ENCODE measurements at places on chromosomes 5 and 9.

- DNase-seq, result no peak
Measured at GRCh38 chr5:86155796-86156195, 461.9 kb upstream of the COX7C start.

GRCh38 chr9:129068990-129069861, 11.7 kb upstream of the DOLPP1 start:
- DNase-seq, result no peak

- no peak for DNase-seq
Measured at GRCh38 chr5:96932026-96932425, 3.9 kb upstream of the LNPEP start.

DNA sequence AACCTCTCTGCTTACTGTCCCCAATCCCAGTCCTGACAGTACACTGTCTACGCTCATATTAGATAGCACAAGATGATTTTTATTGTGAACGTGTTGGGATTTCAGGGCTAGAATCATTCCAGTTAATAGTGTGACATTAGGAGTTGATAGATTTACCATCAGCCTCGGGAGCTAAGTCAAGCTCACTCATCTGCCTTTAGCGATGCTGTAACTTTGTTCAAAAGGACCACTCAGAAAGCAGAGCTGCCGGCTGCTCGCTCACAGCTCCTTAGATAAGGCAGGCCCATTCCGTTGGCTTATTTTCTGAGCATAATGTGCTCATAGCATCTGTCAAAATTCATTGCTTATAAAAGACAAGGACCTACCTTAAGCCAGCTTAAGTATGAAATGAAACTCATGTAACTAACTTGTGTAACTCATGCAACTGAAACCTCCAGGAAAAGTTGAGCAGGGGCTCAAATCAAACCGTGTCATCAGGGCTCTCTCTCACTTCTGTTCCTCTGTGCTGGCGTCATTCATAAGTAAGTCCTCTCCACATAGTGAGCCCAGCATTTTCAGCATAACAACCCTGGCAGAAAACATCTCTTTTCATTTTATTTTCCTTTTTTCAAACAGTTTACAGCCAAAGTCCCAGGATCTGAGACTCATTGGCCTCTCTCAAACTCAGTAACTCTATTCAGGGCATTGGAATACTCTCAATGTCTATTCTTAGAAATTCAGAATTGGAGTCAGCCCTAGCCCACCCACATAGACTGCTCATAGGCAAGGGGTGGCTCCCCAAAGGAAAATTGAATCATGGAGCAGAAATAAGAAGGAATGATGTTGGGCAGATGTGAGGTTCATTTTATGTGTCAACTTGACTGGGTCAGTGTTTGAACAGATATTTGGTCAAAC, 208.8 kb downstream of the MAN2A1 start:
- DNase-seq, result no peak

- no peak for DNase-seq
Measured at GRCh38 chr5:157920828-157921170, 61.9 kb upstream of the CLINT1 start.

DNA sequence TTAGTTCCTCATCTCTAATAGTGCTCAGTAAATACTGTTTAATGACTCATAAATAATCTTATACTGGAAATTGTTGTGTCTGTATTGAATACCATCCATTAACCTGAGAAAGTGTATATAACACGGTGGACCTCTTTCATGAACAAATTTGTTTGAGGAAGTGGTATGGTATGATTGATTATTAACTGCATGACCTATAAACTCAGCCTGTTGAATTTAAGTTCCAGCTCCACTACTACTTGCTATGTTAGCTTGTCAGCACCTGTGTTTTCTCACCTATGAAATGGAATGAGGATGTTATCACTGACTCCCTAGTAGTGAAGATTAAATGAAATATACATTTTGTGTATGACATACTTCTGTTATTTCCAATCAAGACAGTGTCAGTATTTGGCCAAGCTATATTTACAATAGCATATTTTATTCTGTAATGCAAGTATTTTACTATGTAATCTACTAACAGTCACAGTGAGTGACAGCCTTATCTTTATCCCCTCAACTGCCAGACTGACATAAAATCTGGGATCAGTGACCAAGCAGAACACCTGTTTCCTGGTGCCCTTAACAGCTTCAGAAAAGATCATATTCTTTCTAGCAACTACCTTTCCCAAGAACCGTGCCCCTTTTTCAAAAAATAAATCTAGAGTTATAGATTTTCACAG, 77.3 kb upstream of the ITGA1 start:
- no peak for DNase-seq

DNA sequence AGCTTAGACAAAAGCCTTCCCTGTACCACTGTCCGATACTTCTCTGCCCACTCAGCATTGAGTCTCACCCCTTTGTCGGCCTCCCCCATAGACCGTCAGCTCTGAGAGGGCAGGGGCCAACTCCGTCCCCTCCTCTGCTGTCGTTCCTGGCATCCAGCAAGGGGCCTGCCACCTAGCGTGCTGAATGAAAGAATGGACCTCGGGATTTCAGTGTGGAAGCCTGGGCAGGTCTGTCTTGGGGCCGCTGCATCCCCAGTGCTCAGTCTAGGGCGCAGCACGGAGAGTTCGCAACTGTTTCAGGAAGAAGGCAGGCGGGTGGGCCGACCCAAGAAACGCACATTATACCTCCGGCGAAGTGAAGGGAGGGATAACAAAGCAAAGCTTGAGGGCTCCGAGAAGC, 1.5 kb upstream of the TOR1B start:
- no peak for DNase-seq

DNA sequence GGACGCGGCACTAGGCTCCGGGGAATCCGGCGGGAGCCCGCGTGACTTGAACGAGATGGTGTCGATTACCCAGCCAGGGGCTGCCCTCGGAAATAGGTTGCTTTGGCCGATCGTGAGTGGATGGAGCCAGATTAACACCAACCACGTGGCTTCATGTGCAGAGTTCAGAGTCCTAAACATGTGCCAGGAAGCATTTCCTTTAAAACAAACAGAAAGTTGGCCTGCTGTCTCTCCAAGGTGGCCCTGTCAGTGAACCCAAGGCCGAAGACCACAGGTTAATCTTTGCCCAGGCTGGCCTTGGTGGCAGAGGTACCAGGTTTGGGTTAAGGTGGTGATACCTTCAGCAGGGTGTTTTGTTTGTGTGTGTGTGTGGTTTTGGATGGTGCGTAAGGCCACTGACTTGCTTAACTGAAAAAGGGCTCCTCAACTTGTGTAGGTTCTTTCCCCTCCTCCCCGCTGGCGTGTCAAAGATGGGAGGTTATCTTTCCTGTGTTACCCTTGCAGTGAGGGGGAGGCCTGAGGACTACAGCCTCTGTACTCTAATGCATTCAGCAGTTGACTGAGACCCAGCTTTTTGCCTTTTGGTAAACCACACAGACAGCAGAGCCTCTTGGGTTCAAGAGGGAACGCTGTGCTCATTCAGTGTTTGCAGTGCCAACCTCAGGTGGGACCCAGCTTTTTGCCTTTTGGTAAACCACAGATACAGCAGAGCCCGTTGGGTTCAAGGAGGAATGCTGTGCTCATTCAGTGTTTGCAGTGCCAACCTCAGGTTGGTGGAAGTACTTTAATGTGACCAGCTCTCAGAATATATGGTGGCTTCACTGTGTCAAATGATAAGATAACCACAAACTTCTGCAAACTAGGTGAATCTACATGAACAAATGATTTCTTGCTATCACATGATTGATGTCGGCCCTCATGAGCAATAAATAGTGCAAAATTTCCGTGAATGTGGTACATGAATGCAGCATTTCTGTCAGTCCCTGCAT, 1.4 kb downstream of the IQGAP2 start:
- DNase-seq, result peak; percentile 2

DNA sequence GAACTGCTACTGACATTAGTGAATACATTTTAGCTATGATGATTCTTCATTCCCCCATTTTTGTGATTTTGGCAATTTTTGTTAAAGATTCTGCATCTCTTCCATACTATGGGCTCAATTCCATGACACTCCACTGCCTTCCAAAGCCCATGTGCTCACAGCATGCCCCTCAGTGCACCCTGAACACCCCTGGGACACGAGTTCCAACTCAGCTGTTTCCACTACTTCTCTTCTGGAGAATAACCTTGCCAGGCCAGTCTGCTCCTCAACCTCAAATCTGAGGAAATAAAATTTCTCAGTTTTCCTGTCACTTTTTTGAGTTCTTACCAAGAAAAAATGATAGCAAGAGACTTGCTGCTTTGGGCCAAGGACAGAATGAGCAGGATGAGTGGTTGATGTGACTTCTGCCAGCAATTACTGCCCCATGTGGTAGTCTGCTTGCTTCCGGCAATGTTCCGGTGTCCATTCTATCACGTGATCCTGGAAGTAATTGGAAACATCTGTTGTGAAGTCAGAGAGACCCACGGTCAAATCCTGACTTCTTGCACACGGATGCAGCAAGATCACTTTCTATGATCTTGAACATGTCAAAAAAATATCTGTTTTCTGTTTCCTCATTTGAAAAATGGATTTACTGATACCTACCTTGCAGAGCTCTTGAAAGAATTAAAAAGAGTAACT, 58.3 kb downstream of the EGFLAM start:
- peak; percentile 54 for DNase-seq

- DNase-seq, result no peak
Measured at GRCh38 chr5:93596676-93597490, 13.9 kb downstream of the NR2F1 start.

DNA sequence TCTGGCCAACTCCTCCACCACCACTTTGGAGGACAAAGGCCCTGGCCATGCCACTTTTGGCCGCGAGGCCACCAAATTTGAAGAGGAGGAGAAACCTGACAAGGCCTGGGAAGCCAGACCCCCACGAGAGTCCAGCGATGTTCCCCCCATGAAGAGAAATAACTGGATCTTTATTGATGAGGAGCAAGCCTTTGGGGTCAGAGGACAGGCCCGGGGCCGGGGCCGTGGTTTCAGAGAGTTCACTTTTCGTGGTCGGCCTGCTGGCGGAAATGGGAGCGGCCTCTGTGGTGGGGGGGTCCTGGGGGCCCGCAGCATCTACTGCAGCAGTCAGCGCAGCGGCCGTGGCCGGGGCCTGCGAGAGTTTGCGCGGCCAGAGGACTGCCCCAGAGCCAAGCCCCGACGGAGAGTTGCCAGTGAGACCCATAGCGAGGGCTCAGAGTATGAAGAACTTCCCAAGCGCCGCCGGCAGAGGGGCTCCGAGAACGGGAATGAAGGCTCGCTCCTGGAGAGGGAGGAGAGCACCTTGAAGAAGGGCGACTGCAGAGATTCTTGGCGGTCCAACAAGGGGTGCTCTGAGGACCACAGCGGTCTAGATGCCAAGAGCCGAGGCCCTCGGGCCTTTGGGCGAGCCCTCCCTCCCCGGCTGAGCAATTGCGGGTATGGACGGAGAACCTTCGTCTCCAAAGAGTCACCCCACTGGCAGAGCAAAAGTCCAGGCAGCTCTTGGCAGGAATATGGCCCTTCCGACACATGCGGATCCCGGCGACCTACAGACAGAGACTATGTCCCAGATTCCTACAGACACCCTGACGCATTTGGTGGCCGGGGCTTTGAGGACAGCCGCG, 27.4 kb upstream of the POMT1 start:
- no peak for DNase-seq

- DNase-seq, result no peak
Measured at GRCh38 chr5:118883362-118883761, 105.0 kb downstream of the DTWD2 start.

DNA sequence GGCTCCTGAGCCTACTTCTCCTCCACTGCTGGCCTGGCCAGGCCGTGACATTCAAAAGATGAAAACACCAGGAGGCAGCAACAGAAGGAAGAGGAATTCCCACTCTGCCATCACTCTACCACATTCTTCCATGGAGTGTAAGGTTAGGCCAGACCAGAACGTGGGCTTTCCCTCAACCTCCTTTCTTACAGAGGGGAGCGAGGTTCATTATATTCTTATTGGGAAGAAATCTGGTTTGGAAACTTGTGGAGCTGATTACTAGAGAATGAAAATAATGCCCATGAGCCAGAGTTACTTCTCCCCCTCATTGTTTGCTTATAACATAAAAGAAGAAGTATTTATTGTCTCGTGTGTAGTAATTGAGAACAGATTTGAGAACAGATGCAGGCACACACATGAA, 136.3 kb upstream of the BASP1 start:
- no peak for DNase-seq

DNA sequence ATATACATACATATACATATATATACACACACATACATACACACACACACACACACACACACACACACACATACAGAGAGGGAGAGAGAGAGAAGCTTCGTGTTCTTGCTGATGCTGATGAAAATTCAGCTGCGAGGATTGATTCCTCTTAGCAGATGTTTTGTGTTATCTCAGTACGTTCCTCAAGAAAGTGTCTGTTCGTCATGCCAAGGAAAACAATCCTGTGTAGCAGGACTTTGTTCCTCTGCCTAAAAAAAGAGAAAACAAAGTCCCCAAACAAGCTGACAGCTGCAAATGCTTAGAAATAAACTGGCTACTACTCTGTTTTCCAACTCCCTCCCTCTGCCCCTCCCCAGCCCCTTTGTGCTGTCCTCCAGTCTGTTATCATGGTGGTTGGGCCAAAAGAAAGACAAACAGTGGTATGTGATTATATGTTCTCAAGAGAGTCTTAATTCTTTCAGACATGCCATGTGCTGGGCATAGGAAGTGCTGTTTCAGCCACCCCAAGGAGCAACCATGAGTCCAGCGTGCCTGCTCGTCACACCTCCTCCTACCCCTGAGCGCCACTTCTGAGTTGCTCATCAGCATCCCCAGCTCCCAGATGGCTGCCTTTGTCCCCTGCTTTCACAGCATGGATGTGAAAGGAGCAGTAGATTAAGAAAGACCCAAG, 71.5 kb upstream of the EQTN start:
- DNase-seq, result peak; percentile 58
